HFFc6 (cell line): ENCODE measurements at places on chromosomes 5 and 9. TPM values are rescaled to one million over a fixed set of nuclear protein-coding genes. Genes with fewer than 3 reads are reported as not detected.

The DOCK8 gene
- total RNA-seq = 0.06 TPM in 1 of 2 replicates, not detected in the other

DNA sequence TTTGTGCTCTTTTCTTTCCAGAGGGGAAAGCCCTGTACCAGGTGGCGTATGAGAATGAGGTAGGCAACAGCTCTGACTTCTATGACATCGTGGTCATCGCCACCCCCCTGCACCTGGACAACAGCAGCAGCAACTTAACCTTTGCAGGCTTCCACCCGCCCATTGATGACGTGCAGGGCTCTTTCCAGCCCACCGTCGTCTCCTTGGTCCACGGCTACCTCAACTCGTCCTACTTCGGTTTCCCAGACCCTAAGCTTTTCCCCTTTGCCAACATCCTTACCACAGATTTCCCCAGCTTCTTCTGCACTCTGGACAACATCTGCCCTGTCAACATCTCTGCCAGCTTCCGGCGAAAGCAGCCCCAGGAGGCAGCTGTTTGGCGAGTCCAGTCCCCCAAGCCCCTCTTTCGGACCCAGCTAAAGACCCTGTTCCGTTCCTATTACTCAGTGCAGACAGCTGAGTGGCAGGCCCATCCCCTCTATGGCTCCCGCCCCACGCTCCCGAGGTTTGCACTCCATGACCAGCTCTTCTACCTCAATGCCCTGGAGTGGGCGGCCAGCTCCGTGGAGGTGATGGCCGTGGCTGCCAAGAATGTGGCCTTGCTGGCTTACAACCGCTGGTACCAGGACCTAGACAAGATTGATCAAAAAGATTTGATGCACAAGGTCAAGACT lies 10.3 kb downstream of the PCYOX1L start:
- no peak overlapping the region for H3K27ac ChIP-seq
- H3K36me3 ChIP-seq = no peaks in the 10 kb centered on the region
- no peak for DNase-seq
- H3K4me3 ChIP-seq = no peak overlapping the region
- H3K4me1 ChIP-seq = peaks cover 10% of the 10 kb centered on the region; the same call in 1 of the 2 replicates

The GLRA1 gene
- not detected in 2 replicates for total RNA-seq

The TTC1 gene
- 63.9 to 68.3 TPM (median 67.8 TPM) in 3 replicates for total RNA-seq

The PROB1 gene
- 2.8 to 5.0 TPM (median 2.9 TPM) in 3 replicates for total RNA-seq

GRCh38 chr5:134143944-134144941 lies 29.8 kb downstream of the TCF7 start:
- peaks cover 4% of the 10 kb centered on the region; the same call in 1 of the 2 replicates for H3K36me3 ChIP-seq
- H3K27ac ChIP-seq = no peak overlapping the region
- no peak overlapping the region; the same call in 1 of the 2 replicates for H3K4me3 ChIP-seq
- H3K27me3 ChIP-seq = peaks cover 2% of the 10 kb centered on the region; the same call in 1 of the 2 replicates
- no peak for DNase-seq

- H3K36me3 ChIP-seq = no peaks in the 10 kb centered on the region
- H3K4me1 ChIP-seq = no peaks in the 10 kb centered on the region
- DNase-seq = peak; percentile 7
- peaks cover 26% of the 10 kb centered on the region for H3K27me3 ChIP-seq
Measured at GRCh38 chr9:34500623-34501267, 22.0 kb downstream of the ENHO start.

DNA sequence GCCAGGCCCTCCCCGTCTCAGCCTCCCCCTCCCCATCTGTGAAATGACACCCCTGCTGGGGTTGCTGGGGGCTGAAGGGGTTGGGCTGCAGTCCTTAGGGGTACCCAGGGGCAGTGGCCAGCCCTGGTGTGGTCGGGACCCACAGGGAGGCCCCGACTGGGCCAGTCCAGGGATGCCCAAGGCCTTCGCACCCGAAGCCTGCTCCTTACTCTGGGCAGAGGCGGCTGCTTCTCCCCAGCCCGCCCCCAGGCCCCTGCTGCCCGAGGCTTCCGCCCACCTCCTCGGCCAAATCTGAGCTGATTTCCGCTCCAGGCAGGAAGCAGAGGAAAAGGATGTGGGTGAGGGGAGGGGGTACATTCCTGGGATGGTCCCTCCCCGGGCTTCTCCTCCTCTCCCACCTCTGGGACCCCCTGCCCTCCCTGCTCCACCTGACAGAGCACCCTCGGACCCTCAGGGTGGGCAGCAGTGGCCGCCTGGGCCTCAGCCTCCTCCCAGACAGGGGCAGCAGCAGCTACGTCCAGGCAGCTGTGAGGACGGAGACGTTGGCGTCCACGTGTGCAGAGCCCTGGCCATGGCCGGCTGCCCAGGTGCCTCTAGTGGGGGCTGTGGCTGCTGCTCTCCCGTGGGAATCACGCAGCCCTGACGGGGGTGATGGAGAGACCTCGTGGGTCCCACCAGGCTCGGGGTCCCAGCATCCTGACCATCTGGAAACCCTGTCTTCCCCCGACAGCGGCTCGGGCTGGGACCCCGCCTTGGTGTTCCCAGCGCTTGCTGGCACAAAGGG lies 4.2 kb upstream of the NRARP start:
- no peaks in the 10 kb centered on the region for H3K4me1 ChIP-seq
- H3K27me3 ChIP-seq = peaks cover 6% of the 10 kb centered on the region; the same call in 1 of the 2 replicates
- H3K27ac ChIP-seq = no peak overlapping the region

The INVS gene
- total RNA-seq = 11.7 to 16.3 TPM (median 14.3 TPM) in 3 replicates

GRCh38 chr9:126830827-126831226 lies 26.0 kb downstream of the ZBTB43 start:
- DNase-seq = no peak
- H3K27me3 ChIP-seq = no peaks in the 10 kb centered on the region
- no peak overlapping the region for H3K27ac ChIP-seq
- no peak overlapping the region for H3K4me3 ChIP-seq
- peaks cover 18% of the 10 kb centered on the region for H3K36me3 ChIP-seq

The AGXT2 gene
- not detected in 3 replicates for total RNA-seq

DNA sequence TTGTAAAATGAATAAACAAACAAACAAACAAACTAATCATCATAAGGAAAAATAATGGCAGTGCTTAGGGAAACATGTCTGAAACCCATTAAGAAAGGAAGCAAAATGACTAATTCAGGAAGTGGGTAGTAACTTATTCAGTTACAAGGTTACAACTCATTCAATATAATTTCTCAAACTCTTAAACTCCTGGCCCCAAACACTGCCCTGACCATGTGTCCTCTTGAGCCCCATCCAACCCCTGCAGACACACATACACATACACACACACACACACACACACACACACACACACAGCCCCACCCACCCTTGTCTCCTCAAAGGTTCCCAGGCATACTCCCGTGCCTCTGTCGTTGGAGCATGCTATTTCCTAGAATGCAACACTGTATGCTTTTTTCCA lies 193.9 kb downstream of the SEC61B start:
- peaks cover 3% of the 10 kb centered on the region; the same call in 1 of the 2 replicates for H3K27me3 ChIP-seq
- H3K36me3 ChIP-seq = 0 out of 2 replicates have a peak, but pooled peaks cover 4% of the 10 kb centered on the region
- peak; percentile 26 for DNase-seq
- H3K4me1 ChIP-seq = peaks cover 35% of the 10 kb centered on the region
- no peak overlapping the region for H3K27ac ChIP-seq
- H3K4me3 ChIP-seq = no peak overlapping the region

The OR1J2 gene
- total RNA-seq = not detected in 3 replicates

DNA sequence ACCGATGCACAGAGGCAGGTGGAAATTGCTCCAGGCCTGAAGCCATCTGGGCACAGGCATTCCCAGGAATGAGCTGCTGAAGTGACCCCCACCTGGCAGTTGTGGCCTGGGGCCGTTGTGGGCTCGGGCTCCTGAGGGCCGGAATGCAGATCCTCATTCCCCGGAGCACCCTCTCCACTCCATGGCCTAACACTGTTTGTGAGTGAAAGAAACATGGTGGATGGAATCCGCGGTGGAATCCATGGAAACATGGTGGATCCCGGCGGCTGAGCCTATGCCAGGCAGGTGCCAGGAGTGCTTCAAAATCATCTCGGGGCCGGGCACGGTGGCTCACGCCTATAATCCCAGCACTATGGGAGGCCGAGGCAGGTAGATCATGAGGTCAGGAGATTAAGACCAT lies 3.6 kb upstream of the SARDH start:
- H3K27me3 ChIP-seq = peaks cover 20% of the 10 kb centered on the region
- no peak for DNase-seq

DNA sequence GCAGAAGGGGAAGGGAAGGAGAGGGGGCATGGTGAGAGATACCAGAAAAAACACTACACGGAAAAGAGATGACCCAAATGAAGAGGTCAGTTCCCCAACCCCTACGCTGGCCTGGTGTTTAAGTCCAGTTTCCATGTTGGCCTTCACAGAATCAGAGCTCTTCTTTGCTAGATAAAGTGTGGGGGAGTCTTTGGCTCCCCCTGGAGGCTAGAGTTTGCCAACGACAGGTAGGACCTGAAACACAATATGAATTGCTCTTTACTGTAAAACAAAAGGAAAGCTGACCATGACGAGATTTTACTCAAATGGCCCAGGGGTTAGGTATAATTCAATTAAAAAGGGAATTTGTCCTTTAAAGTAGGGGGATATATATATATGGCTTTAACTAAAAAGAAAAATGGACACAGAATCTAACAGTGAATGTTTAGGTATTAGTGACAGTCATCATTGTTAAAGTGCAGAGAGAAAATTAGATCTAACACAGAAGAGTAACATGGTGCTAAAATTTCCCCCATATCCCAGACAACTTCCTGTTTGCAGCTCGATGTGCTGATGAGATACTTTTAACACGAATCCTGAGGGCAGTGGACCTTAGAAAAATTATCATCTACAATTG lies 92.0 kb downstream of the SV2C start:
- H3K36me3 ChIP-seq = no peaks in the 10 kb centered on the region
- peak overlapping the region; percentile 21; the same call in 1 of the 2 replicates for H3K4me3 ChIP-seq
- peaks cover 6% of the 10 kb centered on the region; the same call in 1 of the 2 replicates for H3K4me1 ChIP-seq
- no peak overlapping the region for H3K27ac ChIP-seq

DNA sequence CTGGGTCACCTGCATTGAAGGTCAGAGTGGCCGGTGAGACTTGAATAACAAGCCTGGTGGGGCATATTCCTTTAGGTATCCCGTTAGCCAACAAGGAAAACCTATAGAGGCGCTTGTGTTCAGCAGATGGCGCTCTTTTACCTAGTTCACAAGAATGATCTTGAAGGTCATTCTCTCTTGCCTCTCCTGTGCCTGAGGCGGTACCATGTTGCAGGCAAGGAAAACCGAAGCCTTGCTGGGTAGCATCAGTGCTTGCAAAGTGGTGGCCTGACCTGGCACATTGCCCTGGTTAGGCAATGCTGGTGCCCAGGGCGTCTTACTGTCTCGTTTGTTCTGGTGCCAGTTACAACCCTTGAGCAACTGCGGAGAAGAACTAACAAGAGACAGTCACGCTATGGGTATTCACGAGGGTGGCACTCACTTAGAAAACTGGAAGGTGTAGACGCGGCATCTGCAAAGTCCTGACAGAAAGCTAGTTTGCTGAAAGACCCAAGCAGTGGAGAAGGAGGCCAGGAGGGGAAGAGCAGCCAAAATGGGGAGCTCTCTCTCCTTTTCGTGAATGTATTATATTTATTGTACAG lies 56.7 kb downstream of the AOPEP start:
- H3K4me3 ChIP-seq = peak overlapping the region; percentile 67
- H3K27ac ChIP-seq = peak overlapping the region; percentile 91
- peaks cover 37% of the 10 kb centered on the region for H3K4me1 ChIP-seq
- H3K36me3 ChIP-seq = peaks cover 11% of the 10 kb centered on the region; the same call in 1 of the 2 replicates
- DNase-seq = peak; percentile 94

GRCh38 chr9:80294318-80294717 lies 722.6 kb downstream of the TLE4 start:
- no peak for DNase-seq
- no peaks in the 10 kb centered on the region for H3K4me1 ChIP-seq
- H3K27ac ChIP-seq = no peak overlapping the region
- no peak overlapping the region for H3K4me3 ChIP-seq
- H3K36me3 ChIP-seq = no peaks in the 10 kb centered on the region

DNA sequence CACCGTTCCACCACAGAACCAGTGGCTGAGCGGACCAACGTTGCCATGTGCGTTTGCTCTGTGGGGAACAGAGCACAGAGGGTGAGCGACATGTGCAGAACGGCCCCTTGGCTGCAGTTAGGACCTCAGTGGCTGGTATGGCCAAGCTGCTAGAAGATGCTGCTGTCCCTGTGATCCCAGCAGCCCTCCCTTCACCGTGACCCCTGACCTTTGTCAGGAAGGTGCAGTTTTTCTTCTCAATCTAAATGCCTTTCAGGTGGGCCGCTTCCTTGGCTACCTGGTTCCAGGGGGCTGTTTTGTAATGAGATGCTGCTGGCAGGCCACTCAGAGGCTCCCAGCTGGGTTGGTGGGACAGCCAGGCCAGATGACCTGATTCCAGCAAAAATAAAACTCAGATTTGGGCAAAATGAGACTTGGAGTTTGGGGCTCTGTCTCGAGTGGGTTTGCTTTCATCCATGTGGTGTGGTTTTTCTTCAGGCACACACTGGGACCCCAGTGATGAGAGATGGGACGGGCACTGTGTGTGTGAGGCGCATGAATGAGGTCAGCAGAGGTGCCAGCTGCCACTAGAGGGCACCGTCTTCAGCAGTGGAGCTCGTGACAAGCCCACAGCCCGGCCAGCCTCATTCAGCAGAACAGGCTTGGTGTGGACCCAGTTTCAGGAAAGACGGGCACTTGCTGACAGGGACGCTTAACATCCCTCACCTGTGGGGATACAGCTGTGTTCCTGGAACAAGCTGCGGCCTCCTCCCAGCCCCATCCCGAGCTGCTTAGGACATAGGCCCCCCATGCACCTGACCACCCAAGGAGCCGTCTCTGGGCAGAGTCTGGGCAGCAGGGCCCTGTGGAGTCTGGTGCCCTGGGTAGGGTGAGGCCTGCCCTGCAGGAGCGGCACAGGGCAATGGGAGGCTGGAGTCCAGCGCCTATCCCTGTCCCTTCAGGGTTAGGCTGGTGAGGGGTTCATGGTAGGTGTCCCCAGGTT lies 4.1 kb downstream of the MRPS2 start:
- peak; percentile 51 for DNase-seq
- no peak overlapping the region for H3K4me3 ChIP-seq
- no peak overlapping the region for H3K27ac ChIP-seq
- 0 out of 2 replicates have a peak, but pooled peaks cover 7% of the 10 kb centered on the region for H3K4me1 ChIP-seq
- H3K27me3 ChIP-seq = peaks cover 2% of the 10 kb centered on the region
- peaks cover 4% of the 10 kb centered on the region; the same call in 1 of the 2 replicates for H3K36me3 ChIP-seq

GRCh38 chr5:14172149-14172795 lies 29.1 kb downstream of the TRIO start:
- H3K27ac ChIP-seq = peak overlapping the region; percentile 83
- peaks cover 36% of the 10 kb centered on the region for H3K36me3 ChIP-seq
- peaks cover 3% of the 10 kb centered on the region; the same call in 1 of the 2 replicates for H3K27me3 ChIP-seq
- H3K4me1 ChIP-seq = peaks cover 90% of the 10 kb centered on the region
- peak overlapping the region; percentile 74 for H3K4me3 ChIP-seq
- DNase-seq = no peak

The CCIN gene
- total RNA-seq = 0.69 to 2.5 TPM (median 0.87 TPM) in 3 replicates

GRCh38 chr9:89853931-89854330 lies 249.1 kb downstream of the GADD45G start:
- H3K4me1 ChIP-seq = no peaks in the 10 kb centered on the region
- 0 out of 2 replicates have a peak, but pooled peaks cover 2% of the 10 kb centered on the region for H3K27me3 ChIP-seq
- H3K27ac ChIP-seq = no peak overlapping the region
- no peak overlapping the region for H3K4me3 ChIP-seq
- DNase-seq = no peak

The UHRF2 gene
- 21.4 to 29.8 TPM (median 25.4 TPM) in 3 replicates for total RNA-seq

The ESM1 gene
- total RNA-seq = 8.5 and 12.9 TPM in 2 replicates

The MYOZ3 gene
- 0.05 TPM in 1 of 3 replicates, not detected in the others for total RNA-seq

The LCN9 gene
- total RNA-seq = not detected in 2 replicates

- no peak overlapping the region for H3K4me3 ChIP-seq
- peaks cover 25% of the 10 kb centered on the region for H3K4me1 ChIP-seq
- H3K27ac ChIP-seq = 0 out of 2 replicates have a peak overlapping the region, but pooled peaks have one; percentile 9
- no peaks in the 10 kb centered on the region for H3K36me3 ChIP-seq
Measured at GRCh38 chr9:90956026-90956810, 154.6 kb downstream of the SYK start.
